ENCODE measurements at places on chromosomes 5 and 9.

GRCh38 chr5:78467752-78468357, 107.4 kb downstream of the SCAMP1 start:
- peak; percentile 54 for DNase-seq

GRCh38 chr5:180070756-180071530, 616 bp downstream of the RNF130 start:
- peak; percentile 47 for DNase-seq

- DNase-seq = no peak
Observed at GRCh38 chr9:78097541-78097940, 65.9 kb upstream of the GNAQ start.

GRCh38 chr9:90814355-90814754, 12.7 kb downstream of the SYK start:
- no peak for DNase-seq

DNA sequence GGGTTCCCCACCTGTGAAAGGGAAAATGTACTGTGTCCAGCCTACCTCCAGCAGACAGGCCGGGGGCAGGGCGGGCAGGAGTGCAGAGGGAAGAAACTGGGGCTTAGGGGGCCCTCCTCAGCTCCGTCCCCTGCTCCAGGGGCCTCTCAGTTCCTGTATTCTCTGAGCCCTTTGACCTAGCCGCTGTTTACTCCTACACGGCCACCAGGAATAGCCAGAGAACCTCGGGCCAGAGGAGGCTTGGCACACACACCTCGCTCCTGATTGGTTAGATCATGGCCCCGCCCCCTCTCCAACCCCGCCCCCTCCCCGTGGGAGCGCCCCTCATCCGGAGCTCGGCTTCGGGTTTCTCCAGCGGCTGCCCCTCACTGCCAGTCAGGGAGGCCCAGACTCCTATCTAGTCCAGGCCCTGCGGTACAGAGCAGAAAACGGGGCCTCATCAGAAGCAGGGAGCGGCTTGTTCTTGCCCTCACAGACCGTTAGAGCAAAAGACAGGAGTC, 2.2 kb downstream of the ST6GALNAC6 start:
- peak; percentile 90 for DNase-seq

GRCh38 chr5:4023091-4023752, 427.6 kb downstream of the IRX1 start:
- no peak for DNase-seq

- DNase-seq = no peak
Observed at GRCh38 chr5:11046160-11046559, 285.1 kb upstream of the DAP start.

DNA sequence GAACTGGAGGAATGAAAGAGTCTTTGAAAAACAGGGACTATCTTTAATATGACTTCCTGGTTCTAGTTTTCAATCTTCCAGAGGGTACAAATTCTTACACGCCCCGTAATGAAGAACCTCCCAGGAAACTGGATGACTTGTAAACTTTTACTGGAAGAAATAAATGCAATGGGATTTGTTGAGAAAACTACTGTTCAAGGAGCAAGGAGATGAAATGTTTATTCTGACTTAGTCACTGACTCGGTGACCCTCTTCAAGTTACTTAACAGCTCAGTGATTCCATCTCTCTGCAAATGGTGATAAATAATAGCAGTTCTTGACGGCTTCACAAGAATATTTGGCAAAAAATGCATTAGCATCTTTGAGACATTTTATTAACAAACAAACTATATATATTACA, 858.6 kb downstream of the PTPRD start:
- DNase-seq = no peak

DNA sequence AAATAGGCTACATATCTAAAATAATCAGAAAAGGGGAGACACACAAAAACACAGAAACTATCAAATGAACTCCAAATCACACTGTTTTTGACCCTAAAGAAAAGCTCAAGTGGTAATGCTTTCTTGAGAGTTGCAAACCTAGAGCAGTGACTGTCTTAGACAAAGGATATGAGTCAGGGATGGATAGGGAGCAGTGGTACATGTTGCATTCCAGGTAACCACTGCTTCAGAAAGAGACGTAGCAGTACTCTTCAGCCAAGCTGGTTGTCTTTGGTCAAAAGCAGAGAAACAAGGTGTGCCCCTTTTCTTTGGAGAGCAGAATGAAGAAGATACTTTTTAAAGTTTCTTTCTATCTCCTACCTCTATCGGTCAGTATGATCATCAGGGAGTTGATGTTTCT, 1003.6 kb downstream of the CDH9 start:
- DNase-seq = no peak

GRCh38 chr5:73506459-73506955, 8.3 kb downstream of the BTF3 start:
- no peak for DNase-seq

- no peak for DNase-seq
Observed at GRCh38 chr9:1514776-1515363, 464.7 kb downstream of the DMRT2 start.

DNA sequence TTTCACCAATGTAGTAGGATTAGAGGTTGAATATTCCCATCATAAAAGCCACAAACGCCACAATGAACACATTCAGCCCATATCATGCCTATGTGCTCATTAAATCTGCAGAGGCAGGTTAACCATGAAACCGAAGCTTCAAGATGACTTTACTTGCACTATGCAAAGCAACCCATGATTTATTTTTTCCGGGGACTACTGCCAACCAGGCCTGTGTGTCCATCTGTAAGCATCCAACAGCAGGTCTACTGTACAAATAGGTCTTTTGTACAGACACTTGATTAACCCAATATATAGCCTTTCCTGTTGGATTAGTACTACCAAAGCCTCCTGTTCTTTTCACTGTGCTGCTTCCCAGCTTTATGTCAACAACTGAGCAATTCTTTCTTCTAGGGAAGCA, 104.9 kb upstream of the CDH10 start:
- no peak for DNase-seq

DNA sequence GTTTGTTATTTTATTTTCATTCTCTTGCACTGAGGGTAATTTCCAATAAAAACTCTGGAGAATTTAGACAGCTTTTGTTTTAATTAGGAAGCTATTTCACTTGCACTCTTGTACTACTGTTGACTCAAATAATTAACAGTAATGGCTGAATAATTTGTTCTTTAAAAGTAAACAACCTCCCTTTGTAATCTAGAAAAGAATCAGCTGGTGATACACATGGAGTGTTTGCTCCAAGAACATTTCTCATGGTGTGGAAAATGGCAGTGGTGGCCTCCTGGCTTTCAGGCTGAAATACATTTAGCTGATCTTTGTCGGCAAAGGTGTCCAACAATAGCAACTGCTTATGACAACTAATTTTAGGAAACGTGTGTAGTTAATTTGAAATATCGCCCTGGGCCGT, 129.4 kb downstream of the C9orf152 start:
- DNase-seq = no peak

GRCh38 chr5:132816083-132816482, 3.0 kb downstream of the SOWAHA start:
- DNase-seq = no peak

DNA sequence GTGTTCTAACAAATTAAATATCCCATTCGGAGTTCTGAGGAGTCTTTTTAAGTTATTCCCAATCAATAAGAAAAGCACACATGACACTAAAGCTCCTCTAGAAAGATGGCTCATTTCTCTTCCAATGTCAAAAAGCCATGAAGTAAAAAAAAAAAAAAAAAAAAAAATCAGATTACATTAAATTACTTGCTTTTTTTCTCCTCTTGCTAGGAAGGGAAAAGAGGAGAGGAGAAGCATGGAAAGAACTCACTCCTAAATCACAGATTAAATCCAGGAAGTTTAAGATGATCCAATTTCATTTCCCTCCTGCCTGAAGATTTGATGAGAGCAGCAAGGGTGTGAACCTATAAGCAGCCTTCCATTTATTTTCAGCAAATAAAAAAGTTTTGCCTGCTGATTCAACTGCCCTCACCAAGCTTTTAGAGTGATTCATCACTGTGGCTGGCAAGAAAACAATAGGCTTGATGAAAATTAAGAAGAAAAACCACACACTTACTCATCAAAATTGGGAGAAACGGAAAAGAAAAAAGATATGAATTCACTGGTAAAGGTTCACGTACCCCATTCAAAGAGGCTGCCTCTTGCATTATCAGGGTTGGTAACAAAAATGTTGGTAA, 19.7 kb downstream of the MYO10 start:
- DNase-seq = peak; percentile 84

DNA sequence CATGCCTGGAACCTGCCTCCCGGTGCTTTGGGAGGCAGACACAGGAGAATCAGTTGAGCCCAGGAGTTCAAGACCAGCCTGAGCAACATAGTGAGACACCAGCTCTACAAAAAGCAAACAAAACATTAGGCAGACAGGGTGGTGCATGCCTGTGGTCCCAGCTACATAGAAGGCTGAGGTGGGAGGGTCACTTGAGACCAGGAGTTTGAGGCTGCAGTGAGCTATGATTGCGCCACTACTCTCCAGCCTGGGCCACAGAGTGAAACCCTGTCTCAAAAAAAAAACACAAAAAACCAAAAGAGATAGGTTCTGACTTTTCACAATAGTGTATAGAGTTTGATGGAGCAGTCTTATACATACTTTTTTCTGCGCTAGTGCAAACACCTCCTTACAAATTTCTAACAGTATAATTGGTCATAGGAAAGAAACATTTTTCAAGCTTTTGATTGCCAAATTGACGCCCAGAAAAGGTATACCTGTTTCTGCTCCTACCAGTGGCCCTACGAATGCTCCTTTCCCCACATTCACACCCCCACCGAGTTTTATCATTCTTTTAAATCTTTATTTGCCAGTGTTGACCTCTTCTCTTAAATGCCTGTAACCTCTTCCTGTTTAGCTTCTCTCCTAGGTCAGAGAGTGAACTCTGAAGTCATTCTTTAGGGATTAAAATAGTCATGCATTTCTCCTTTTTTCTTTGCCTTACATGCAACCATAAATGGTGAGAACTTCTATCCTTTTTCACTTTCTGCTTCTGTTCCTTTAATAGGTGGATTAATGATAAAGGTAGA, 7.5 kb downstream of the DOCK8 start:
- no peak for DNase-seq

DNA sequence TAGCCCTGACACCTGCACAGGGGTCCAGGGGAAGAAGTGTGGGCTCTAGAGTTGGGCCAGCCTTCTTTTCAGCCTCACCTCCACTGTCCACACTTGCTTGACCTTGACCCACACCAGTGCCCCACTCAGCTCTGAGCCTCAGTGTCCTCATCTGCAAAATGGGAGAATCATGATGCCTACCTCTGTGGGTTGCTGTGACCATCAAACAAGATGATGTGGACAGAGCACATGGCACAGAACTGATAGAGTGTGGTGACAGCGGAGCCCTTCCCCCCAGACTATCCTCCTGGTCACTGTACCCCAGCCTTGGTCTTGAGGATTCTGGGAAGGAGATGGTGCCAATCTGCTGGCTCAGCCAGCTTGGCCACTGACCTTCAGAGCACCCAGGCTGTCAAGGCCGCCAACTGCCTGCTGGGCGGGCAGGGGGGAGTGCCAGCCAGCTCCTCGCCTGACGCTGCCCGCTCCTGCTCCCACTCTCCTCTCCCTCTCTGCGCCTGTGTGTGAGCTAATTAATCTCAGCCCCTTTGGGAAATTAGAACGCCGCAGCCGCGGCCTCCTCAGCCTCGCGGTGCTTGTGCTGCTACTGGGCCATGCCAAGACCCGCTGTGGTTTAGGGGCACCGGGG, 16.7 kb downstream of the CXXC5 start:
- no peak for DNase-seq

DNA sequence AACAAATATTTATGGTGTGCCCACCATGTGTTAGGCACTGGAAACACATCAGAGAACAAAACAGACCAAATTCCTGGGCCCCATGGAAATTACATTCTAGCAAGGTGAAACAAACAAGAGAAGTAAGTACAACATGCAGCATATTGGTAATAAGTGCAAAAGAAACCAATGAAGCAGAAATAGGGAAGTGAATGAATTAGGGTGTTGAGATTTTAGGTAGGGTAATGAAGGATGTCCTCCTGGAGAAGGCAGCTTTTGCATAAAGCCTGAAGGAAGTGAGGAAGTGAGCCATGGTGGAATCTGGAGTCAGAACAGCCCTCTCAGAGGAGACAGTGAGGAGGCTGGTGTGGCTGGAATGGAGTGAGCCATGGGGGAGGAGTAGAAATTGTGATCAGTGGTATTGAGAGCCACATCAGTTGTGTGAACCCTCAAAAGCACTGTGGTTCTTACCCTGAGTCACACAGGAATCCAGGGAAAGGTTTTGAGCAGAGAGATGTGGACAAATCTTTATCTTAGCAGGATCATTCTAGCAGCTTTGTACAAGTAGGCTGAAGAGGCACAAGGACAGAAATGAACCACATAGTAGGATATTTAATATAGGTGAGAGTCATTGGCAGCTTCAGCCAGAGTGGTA, 52.7 kb upstream of the ARL15 start:
- DNase-seq = peak; percentile 49

DNA sequence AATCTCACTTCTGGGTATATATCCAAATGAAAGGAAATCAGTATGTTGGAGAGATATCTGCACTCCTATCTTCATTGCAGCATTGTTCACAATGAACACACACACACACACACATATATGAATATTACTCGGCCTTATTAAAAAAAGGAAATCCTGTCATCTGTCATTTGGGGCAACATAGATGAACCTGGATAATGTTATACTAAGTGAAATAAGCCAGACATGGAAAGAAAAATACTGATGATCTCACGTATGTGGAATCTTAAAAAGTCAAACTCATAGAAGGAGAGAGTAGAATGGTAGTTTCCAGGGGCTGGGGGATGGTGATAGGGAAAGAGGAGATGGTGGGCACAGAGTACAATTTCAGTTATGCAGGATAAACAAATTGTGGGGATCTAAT, 100.3 kb downstream of the EMB start:
- DNase-seq = no peak

DNA sequence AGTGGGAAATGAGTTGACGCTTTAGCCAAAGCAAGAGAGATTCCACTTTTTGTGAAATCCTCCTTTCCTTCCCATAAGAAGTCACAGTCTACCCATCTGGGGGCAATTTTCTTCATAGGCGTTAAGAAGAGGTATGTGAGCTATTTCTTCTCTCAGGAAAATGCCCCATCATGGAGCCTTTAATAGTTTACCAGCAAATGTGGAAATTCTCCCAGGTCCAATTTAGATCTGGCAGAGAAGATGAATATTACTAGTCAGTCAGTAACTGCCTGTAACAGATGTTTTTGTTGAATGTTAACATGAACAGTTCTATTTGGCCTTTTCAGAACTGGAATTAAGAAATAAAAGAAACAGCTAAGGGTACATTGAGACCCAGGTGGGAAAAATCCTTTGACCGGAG, 156.4 kb upstream of the RFX3 start:
- no peak for DNase-seq

- DNase-seq = no peak
Observed at GRCh38 chr9:279674-280073, 65.0 kb downstream of the DOCK8 start.

GRCh38 chr5:89008291-89008690, 125.3 kb upstream of the MEF2C start:
- DNase-seq = no peak

DNA sequence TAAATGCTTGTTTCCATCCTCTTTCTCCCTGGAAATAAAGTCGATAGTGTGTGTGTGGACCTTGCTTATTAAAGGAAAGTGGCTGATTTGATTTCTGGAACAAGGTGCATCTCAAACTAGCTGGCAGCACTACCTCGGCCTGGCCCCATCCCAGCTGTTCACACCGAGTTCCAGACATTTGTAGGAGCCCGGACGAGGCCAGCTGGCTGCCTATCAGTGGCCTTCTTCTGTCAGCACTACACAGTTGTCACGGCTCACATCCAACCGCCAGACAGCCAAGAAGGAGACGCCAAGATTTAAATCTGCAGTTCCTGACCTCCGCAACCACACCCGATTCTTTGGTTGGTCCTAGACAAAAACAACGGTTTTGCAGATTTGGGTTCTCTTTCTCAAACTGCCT, 63.6 kb downstream of the PALM2AKAP2 start:
- peak; percentile 20 for DNase-seq
